ENCODE measurements at places on chromosomes 12 and 14.

DNA sequence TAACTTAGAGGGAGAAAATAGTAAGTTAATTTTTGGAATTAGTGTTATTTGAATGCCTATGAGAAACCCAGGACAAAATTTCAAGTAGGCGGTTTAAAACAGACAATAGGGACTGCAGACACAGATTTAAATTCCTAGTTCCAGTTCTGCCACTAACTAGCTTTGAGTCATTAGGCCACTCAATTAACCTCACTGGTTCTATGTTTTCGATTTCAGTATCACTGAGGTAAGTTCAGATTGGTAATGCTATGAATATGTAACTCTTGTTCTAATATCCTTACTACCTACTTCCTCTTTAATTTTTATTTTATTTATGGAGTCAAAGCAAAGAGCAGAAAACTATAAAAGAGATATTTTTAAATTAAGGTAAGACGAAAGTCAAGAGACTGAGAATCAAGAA, 52.6 kb downstream of the GALC start:
- no peak for DNase-seq

DNA sequence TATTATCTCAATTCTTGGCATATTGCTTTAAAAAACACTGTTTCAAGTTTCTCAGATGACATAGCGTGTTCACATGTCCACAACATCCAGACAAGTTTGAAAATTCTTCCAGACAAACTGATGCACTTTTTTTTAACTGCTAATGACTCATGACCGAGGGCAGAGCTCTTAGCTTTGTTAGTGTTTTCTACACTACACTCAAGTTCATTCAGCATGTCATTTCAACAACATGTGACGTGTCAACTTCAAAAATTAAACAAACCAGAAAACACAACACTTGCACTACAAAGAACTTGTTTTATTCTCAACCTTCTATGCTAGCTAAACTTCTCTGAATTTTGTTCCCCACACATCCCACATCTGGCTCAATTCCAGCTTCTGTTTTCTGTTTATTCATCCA, 1186.3 kb upstream of the FLRT2 start:
- no peak for DNase-seq

DNA sequence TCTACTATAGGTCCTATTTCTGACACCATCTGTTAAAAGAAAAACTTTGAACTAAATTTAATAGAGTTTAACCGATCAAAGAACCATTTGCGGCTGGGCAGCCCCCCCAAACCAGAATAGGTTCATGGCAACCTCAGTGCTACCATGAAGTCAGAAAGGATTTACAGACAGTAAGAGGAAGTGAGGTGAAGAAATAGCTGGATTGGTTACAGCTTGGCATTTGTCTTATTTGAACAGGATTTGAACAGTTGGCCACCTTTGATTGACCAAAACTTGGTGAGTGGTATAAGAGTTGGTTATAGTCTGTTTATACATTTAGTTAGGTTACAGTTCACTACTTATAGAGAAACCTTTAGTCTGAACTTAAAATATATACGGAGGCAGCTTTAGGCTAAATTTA, 88.9 kb downstream of the TXNDC16 start:
- no peak for DNase-seq

DNA sequence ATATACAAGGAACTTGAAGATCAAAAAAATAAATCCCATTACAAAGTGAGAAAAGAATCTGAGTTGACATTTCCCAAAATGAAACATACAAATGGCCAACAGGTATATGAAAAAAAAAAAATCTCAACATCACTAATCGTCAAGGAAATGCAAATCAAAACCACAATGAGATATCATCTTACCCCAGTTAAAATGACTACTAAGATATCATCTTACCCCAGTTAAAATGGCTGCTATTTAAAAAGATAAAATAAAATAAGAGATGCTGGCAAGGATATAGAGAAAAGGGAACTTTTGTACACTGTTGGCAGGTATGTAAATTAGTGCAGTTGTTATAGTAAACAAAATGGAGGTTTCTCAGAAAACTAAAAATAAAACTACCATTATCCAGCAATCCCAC, 44.4 kb downstream of the PLEKHG7 start:
- DNase-seq = no peak

DNA sequence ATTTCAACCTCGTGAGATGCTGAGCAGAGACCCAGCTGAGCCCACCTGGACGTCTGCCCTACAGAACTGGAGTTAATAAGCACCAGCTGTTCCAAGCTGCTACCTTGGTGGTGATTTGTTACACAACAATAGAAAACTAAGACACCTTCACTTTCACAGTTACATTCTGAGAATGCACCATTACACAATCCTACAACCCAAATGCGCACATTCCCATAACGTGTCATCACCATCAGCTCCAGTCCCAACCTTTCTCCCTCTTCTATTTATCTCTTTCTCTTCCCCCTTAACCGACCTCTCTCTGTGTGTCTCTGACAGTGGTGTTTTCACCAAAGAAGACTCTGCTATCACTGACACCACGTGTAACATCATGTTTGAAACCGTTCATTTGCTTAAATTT, 91.9 kb downstream of the TMEM132D start:
- DNase-seq = no peak

- no peak for DNase-seq
Observed at GRCh38 chr12:99261256-99261655, 386.3 kb upstream of the GARIN6 start.

GRCh38 chr12:52650520-52651081, 1.4 kb downstream of the KRT2 start:
- DNase-seq = no peak

GRCh38 chr12:108173160-108173559, 44.1 kb downstream of the WSCD2 start:
- no peak for DNase-seq

GRCh38 chr12:53645165-53645564, 19.0 kb upstream of the ATF7 start:
- DNase-seq = no peak

GRCh38 chr14:90698379-90698869, 117.8 kb downstream of the TTC7B start:
- DNase-seq = no peak

DNA sequence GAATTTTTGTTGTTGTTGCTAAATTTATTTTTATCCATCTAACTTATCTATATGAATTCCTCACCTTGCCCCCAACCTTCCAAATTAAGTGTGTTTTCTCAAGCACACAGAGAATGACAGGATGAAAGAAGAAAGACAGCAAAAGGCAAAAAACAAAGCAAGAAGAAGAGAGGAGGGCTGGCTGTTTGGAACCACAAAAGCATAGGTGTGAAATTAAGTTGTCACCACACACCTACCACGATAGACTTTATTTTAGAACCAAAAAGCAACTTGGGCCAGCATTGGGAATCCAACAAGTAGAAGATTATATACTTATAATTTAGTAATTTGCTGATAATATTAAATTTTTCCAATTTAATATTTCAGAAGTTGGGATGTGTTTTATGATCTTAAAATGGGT, 58.7 kb upstream of the REP15 start:
- DNase-seq = no peak

DNA sequence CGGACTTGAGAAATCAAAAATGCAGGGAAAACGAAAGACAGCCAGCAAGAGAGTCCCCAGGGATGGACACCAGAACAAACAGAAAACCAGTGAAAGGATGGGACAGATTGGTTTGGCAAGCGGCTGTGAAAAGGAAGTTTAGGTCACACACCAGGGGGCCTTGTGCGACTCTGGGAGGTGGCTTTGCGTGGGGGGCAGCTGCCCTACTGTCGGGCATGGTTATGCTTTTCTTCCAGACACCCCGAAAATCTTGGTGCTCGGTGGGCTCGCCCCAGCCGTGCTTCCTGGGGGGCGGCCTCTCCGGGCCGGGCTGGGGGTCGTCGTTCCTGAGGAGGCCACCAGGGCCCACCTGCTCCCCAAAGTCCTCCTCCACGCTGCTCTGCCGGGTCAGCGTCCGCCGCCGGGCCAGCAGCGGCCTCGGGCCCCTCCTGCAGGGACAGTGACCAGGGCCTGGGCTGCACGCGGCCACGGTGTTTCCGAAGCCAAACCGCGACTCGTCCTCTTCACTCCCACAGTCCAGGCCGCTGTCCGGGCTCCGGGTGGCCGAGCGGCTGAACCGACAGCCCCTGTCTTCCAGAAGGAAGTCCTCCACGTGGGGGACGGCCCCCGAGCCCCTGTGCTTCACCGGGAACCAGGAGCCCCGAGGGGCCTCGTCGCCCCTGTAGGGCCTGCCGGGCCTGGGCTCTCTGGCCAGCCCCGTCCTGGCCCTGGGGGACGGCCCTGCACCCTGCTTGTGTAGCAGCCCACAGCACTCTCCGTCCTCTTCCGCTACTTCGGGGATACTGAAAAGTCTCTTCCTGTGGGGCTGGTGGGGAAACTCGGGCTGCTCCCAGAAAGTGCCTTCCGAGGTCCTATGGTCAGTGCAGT, 86.5 kb downstream of the PIWIL1 start:
- DNase-seq = no peak

DNA sequence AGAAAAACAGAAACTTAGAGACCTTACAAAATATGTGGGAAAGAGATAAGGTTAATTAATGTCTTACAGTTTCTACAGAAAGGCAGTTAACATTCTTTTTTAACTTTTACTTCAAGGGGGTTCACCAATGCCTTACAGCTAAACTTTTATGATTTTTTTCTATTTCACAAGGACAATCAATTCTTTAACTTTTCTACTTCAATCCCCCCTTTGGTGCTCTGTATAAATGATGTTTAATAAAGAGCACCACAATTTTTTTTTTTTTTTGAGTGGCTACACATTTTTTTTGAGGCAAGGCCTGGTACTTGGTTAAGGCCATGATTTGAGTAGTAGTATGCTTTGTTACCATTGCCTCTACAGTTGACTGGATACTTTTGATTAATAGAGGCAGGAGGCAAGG, 279.6 kb downstream of the PRKD1 start:
- no peak for DNase-seq

- no peak for DNase-seq
Observed at GRCh38 chr12:96120359-96121100, 73.6 kb upstream of the ELK3 start.

DNA sequence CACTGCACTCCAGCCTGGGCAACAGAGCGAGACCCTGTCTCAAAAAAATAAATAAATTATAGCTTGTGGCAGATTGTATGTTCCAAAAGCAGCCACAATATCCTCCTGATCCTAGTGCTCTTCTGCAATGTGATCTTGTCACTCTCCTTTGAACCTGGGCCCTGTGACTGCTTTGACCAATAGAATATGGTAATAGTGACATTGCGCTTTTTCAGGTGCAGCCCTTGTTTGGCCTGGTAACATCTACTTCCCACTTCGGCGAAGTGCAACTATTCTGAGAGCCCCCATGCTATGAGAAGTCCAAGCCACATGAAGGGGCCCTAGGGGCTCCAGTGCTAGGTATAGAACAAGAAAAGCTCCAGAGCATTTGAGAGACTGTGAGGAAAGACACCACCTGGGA, 31.1 kb upstream of the DENND5B start:
- no peak for DNase-seq

DNA sequence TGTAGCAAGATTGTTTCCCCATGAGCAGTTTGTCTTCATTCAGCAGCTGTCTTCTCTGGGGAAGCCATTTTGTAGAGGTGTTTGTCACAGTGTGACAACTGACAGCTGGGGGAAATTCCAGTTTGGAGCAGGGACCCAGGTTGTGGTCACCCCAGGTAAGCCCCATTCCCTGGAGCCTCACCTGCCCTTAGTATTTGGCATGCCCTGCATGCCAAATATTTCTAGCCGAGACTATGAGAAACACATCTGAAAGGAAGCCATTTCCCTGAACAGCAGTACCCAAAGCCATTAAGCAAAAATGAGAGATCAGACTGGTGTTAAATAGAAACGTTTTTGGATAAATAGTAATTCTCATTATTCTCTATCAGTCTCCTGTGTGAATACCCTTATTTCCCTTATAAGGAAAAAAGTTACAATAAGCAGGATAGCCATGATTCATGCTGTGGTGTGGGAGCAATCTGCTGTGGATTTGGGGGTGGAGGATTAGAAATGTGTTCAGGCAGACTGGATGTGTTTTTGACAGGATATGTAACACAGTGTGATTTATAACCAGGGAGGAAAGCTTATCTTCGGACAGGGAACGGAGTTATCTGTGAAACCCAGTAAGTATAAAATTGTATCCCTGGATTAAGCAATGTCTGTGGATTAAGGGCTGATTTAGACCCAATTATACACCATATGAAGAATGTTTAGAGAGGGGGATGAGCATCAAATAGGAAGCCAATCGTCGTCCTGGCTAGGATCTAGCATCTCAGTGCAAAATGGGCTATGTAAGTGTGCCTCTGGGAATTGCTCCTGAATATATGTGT, 68.9 kb downstream of the DAD1 start:
- no peak for DNase-seq

DNA sequence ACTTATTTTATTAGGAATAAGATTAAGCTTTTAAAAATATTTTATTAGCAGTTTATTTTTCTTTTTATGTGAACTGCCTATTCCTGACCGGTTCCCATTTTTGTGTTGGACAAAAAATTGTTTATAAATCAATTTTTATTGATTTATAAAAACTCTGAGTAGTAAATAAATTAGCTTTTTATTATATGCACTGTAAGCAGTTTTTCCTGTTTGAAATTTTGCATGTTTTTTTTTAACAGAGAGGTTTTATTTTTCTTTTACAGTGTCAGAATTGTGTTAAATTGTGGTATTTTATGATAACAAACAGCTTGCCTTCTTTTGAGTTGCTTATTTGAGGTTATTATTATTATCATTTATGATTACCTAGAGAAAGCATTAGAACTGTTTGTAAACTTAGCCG, 68.1 kb downstream of the FOXA1 start:
- DNase-seq = no peak

- no peak for DNase-seq
Observed at GRCh38 chr12:49200919-49201594, 12.2 kb upstream of the TUBA1A start.

DNA sequence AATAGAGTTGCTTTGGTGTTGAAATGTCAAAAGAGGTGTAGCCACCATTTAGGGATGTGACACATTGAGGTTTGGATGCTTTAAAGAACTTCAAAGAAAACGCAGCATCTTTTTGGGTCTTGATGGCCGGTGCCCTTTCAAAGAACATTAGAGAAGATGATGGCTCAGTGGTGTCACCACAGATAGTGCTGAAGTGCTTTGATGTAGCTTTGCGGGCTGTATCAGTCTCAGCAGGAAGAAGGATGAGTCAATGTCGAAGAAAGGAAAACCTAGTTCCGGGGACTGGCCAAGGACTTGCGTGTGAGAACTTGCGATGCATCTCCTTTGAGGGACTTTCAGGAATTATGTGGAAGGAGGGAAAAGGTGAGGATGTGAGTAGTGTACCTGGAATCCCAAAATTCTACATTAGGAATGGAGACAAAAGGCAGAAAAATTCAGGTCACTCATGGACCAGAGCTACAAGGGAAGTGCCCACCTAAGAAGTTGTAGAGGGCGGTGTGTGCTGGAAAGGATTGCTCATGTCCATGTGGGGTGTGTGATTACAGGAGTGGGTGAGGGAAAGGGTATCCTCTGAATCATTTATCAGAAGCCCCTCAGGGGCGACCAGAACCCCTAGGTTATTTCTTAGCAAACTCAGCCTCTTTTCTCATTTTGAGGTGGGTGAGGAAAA, 39.7 kb upstream of the GZMB start:
- peak; percentile 59 for DNase-seq
